ENCODE measurements at places on chromosomes 3 and 15.

DNA sequence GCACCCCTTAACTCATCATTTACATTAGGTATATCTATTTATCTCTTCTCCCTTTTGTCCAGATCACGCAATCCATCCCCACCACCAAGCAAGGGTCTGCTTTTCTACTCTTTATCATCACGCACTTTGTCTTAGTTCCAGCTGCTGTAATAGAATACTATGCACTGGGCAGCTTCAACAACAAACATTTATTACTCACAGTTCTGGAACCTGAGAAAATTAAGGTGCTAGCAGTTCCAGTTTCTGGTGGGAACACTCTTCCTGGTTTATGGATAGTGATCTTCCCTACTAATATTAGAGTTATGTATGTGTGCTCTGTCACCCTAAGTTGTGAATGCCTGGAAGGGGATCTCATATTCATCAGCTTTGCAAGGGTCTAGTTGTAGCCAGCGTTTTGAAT, 687.0 kb downstream of the NTRK3 start:
- DNase-seq: no peak

DNA sequence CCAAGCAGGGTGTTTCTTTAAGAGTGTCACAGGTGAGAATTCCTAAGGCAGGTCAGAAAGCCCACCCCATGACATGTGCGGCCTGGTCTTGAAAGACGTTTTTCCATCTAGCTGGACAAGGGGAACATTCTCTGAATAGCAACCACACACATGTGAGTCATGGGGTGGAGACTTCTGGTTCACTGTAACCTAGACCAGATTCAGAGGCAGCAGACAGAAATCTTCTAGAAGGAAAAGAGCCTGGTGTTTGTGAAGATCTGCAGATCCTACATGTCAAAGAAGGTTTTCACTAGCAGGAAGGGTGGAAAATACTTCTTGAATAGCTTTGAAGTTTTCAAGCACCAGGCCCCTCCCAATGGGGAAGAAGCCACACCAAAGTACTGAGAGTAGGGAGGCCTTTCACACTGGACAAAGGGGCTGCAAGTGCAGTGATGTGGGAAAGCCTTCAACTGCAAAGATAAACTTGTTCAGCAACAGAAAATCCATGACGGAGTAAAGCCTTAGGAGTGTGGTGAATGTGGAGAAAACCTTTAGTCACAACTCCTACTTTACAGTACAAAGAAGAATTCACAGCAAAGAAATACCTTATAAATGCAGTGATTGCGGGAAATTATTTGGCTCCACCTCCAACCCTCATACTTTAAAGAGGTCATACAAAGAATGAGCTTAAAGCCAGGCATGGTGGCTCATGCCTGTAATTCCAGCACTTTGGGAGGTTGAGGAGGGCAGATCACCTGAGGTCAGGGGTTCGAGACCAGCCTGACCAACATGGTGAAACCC, 17.6 kb downstream of the ADAM10 start:
- no peak for DNase-seq

DNA sequence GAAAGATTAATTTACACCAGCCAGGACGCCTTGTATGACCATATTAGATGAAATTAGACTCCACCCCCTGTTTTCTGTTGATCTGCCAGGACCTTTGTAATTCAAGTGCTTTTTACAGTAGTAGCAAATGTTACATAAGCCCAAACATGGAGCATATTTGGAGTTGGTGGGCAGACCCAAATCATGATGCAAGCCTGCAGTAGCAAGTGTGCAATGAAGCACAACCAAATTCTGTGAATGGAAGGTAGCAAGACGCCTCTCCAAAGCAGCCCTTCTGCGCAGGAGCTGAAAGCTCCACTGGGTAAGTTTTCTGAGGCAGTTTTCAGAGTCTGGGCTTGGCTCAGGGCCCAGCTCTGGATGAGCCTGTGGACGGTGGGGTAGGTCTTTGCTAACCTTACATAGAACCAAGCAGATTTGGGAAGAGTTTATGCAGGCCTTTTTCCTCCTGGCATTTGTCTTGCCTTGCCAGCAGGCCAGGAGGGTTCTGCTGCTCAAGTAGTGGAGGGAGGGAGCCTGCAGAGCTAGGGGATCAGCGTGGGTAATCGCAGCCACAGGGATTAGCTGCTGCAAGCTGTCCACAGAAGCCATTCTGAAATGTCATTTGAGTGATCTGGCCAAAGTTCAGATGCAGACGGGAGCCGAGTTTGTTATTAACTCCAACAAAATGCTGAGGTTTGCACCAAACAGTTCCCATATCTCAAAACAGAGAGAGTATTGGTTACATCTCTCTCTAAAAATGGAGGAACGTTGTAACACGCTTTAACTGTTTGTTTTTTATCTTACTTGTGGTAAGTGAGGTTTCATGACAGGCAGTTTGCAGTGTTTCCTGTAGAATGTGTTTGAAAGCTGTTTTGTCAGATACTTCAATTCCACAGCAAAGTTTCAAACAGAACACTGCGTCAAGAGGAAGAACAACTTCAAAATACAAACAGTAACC, 55.4 kb downstream of the PSMD6 start:
- DNase-seq: no peak

DNA sequence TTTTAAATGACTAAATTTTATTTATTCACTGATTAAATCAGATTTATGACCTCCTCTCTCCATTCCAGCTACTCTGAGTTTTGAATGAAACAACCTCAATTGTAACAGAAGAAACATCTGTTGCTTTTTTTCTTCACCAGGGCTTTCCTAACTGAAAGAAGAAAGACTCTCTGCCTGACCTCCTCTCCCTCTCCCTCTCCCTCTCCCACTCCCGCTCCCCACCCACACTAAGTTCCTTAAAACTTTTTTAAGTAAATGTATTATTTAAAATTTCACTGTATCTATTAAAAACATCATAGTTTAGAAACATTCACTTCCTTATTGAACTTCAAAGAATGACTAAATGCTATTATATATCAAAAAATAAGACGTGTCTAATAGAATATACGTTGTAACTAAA, 122.0 kb downstream of the TFDP2 start:
- DNase-seq: no peak

DNA sequence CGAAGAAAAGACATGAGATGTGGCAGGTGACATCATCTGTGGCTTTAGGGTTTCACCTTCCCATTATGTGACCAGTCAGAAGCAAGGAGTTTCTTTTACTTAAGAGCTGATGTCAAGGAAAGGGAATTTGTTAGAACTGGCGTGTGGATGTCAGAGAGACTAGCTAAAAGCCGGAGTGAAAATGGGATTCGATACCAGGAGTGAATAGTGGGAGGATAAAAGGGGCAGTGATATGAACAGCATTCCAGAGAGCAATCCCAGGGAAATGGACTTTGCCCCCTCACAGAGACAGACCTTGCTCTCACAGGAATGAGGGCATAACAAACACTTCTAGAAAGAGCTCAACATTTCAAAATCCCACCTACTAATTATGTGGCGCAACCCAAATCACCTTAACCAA, 5.9 kb upstream of the FMN1 start:
- no peak for DNase-seq

DNA sequence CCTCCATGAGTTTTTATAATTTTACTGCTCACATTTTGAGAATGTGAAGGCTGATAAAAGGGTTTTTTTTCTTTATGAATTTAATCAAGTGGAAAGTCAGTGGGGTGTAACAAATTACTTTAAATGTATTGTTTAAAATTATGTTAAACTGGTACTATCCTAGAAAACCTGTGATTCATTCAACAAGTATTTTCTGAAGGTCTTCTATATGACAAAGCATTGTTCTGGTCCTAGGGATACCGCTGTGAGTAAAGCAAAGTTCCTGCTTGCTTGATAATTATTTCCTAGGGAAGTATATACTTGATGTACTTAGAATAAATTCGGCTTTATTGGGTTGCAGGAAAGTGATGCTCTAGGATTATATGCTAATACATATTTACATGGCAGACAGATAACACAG, 152.8 kb upstream of the GOLGA6L4 start:
- DNase-seq: no peak

- no peak for DNase-seq
Observed at GRCh38 chr15:89457086-89457485, 39.3 kb downstream of the RHCG start.

DNA sequence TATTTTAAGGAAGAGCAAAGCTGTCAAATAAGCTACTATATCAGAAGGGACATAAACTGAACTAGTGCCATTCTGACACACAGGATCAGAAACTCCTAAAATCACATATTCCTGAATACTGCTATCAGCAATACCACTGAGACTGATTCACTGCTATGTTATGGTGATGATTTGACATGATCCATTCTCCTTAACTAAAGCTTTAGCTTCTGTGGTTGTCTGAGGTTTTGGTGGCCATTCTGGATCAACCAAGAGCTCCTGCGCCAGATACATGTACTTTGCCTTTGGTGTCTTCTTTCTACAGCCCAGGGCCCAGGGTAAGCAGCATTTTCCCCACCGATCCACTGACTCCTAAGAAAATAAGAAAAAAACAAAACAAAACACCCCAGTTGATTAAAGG, 6.7 kb upstream of the GP5 start:
- no peak for DNase-seq

- DNase-seq: no peak
Observed at GRCh38 chr3:117059067-117059955, 349.7 kb downstream of the TUSC7 start.
